Large intestine (tissue), 12 donors: ENCODE measurements at places on chromosomes 1 and 21. TPM values are rescaled to one million over a fixed set of nuclear protein-coding genes. Genes with fewer than 3 reads are reported as not detected.

The SNX27 gene
- polyA plus RNA-seq = 20.0 TPM

The NBPF4 gene
- not detected for polyA plus RNA-seq

The MPL gene
- polyA plus RNA-seq = 0.21 TPM

The TMEM79 gene
- polyA plus RNA-seq = 7.3 TPM

The TRABD2B gene
- polyA plus RNA-seq = 3.0 TPM

The RHD gene
- 1.5 TPM for polyA plus RNA-seq

The PCBP3 gene
- 7.4 TPM for polyA plus RNA-seq

The NMNAT1 gene
- polyA plus RNA-seq = 15.2 TPM

The MMEL1 gene
- polyA plus RNA-seq = 14.3 TPM

The WNT3A gene
- not detected for polyA plus RNA-seq

The RPF1 gene
- polyA plus RNA-seq = 35.5 TPM

The RGS1 gene
- 75.0 TPM for polyA plus RNA-seq

The CLEC20A gene
- polyA plus RNA-seq = 0.09 TPM

The RNU1-3 gene
- polyA plus RNA-seq = 3.2 TPM

The ANXA9 gene
- polyA plus RNA-seq = 3.2 TPM

The MIS18A gene
- 15.4 TPM for polyA plus RNA-seq

The CRABP2 gene
- 16.7 TPM for polyA plus RNA-seq

The RGL1 gene
- 45.2 TPM for polyA plus RNA-seq

The NKAIN1 gene
- 2.7 TPM for polyA plus RNA-seq
